ENCODE measurements at places on chromosomes 5 and 9.
A peak's percentile ranks its signal among the peaks of the same experiment; 100 is the strongest.

- DNase-seq, result peak; percentile 33
Measured at GRCh38 chr5:127564002-127564769, 46.7 kb downstream of the PRRC1 start.

DNA sequence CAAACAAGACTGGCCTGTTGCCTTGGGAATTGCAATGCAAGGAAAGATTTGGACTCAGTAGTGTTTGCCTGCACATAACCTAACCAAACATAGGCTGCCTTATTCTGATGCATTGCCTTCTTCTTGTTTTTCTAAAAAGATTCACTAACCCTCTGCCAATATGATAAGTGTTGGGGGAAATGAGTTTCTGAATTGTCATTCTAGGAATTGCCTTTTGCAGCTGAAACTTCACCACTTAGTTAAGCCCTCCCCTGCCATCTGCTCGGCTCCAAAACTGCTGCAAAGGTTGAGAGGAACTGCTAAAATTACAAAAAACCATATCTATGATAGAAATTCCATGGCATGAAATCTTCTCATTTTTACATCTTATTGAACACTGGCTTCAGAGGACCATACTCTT is 41.6 kb upstream of the SPATA31D4 start:
- DNase-seq, result no peak

DNA sequence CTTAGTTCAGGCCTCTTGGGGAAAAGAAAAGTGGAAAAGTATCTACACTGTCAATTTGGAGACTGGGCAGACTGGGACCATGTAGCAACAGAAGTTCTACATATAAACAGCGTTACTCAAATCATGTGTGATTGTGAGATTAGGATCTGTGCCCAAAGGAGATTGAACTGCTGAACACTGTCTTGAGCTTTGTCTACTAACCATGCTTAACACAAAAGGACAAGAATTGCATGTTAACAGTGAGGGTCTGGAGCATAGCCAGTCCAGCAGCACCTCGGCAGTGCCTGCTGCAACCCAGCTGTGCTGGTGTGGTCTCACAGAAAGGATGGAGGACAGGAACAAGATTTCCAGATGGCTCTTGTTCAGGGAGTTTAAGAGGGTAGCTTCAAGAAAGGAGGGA is 5.7 kb downstream of the PAM start:
- DNase-seq, result no peak

DNA sequence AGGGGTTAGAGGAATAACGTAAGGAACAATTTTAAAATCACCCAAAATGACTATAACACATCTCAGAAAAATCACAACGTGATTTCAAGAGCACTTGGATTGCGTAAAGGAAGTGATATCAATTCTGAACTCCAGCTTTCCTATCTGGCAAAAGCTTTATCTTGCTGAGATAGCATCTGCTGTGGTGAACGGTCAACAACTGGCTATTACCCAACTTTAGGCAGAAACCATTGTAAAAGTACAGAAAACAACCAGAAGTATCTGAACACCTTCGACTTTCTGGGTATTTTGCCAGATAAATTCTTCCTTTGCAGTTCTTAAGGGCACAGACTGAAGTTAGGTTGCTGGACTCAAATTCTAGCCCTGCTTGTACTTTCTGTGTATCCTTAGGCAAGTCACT is 9.2 kb downstream of the ABLIM3 start:
- no peak for DNase-seq

DNA sequence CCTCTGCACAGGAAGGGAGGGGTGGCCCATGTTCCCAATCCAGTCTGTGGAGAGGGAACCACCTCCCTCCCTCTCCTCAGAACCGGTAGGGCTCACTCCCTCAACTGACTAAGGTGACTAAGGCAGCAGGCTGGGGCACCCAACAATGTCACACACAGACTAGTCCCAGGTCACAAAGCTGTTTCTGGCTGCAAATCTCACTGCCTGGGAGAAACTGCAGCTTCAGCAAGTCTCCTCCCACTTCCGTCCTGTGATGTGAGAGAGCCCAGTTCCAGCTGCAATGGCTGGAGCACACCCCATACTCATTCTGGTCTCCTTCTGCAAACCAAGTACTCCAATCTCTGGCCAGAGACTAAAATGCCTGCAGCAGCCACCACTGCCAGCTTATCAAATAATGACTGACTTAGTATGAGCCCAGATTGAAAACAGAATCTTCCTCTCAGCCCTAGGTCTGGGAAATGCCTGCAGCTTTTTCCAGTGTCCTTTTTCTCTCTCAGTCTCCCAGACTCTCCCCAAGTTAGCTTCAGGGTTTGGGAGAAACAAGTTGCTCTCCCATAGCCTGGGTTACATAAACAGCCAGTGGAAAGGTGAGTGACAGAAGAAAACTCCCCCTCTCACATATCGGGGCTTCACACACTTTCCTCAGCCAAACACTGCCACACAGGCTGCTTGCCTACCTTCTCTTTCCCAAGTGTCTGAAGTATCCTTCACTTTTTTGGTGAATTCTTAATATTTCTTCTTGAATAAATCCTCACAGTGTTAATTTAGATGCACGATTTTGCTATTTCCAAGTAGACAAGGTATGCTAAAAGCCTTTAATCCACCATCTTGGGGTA is 247.4 kb upstream of the RASA1 start:
- DNase-seq, result no peak

DNA sequence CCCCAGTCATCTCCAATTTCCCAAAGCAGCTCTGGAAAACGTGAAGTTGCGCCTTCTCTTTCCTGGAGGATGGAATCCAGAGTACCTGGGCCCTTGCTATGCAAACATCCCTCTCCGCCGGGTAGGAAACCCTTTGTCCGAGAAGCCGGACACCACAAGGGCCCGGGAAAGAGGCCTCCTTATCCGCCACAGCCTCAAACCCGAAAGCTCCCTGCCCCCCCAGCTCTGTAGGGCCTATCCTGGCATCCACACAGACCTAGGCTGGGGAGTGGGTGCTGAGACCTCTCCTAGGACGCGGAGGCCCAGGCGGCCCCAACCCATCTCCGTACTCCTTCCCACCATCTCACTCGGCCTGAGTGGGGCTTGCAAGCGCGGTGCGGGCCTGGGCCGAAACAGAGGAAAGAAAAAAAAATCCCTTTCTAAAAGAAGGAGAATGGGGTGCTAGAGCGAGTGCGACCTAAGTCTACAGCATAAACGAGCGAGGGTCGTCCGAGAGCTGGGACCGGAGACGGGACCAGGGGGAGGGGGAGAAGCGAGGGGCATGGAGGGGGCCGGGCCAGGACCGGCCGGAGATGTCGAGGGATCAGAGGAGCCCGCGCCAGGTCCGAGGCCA is 624 bp downstream of the FBXW11 start:
- no peak for DNase-seq

GRCh38 chr9:97572892-97573365 is 60.2 kb downstream of the TSTD2 start:
- DNase-seq, result no peak

DNA sequence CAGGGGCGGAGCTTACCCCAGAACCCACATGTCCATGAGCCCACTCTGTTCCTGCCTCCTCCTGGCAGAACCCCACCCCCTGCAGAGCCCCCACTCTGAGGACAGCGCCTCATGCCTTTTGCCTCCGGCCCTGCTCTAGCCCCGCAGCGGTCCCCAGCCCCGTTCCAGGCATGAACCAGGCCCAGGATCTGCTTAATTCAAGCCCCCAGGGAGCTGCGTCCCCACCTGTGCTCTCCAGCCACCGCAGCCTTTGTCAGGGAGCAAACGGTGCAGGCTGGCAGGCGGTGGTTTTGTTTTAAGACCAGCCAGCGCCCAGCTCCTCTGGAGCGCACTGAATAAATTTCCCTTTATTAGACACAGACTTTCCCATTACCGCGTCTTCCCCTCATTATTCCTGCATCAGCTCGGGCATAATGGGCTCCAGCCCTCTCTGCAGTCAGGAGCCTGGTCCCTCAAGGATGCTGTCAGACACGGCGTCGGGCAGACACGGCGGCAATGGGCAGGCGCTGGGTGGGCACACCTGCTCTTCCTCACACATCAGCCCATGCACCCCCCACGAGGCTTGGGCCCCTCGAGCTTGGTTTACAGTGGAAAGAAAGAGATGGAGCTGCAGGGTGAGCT is 137.6 kb downstream of the OLFM1 start:
- DNase-seq, result no peak

GRCh38 chr9:136587944-136588662 is 42.3 kb upstream of the NOTCH1 start:
- no peak for DNase-seq

DNA sequence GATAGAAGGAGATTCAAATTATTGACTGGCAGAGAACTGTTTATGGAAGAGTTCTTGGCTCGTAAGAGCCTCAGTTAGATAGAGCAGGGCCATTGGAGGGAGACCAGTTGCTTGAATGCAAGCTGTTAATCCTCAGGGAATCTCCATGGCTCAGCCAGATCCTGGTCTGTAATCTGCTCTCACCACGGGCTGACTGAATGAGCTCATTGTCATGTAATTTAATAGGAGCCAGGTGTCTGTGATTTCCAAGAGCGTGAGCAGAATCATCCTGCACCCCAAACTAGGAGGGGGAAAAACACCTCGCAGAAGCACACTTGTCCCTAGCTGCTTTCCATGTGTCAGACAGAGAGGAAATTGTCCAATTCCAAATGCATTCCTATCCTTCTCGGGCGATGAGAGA is 19.1 kb upstream of the KCNMB1 start:
- DNase-seq, result no peak

DNA sequence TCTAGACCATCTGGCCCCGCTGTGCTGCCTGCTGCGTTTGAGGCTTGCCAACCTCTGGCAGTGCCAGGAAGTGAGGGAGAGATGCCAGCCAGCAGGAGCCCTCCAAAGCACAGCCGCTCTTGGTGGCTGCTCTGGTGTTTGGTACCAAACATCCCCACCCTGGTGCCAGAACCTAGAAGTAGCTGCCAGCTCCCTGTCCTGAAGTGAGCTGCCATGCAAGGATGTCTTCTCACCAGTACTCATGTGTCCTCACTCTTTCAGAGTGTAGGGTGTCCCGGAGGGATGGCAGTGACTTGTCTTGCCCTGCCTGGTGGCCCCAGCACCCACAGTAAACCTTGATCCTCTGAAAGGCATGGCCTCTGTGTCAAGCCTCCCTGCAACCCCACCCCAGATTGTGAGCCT is 43.4 kb downstream of the AMBP start:
- DNase-seq, result no peak

GRCh38 chr5:69367697-69368279 is 1.5 kb downstream of the AK6 start:
- DNase-seq, result no peak

GRCh38 chr5:60671899-60672692 is 27.9 kb downstream of the DEPDC1B start:
- no peak for DNase-seq

- DNase-seq, result no peak
Measured at GRCh38 chr5:4857761-4858160, 282.4 kb upstream of the ADAMTS16 start.
